ENCODE measurements at places on chromosomes 4 and X.

DNA sequence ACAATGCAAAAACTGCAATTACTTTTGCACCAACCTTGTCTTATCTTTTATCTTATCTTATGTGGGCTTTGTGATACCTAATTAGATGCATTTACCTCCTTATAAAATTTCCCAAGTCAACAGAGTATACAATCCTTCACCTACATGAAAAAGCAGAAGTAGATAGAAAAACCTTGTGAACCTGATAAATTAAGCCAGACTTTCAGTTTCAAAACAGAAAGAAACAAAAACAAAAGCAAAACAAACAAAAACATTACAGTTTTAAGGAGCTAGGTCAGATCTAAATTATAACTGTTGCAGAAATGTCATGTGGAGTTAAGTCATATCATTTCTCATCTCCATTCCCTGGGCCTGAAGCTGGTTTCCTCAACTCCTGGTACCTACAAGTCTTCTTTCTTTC lies 24.9 kb upstream of the CXXC4 start:
- H3K27ac ChIP-seq: no peak overlapping the region
- no peak overlapping the region for H3K4me3 ChIP-seq
- H3K4me1 ChIP-seq: no peaks in the 10 kb centered on the region

DNA sequence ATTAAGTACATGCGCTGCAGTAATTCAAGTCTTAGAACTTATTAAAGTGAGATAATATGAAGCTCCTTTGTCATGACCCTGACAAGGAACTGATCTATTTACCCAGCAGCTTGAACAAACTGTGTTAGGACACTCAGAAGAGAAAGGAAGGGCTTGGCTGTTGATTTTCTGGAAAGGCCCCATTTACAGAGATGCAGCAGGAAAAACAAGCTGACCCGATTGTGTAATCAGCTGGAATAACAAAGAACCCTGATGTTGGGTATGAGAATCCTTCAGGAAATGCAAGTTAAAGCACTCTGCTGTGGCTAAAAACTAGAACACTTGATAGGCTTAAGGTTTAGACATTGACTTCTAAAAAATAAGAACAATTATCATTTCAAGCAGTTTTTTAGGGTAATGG lies 64.8 kb downstream of the TBC1D9 start:
- H3K4me1 ChIP-seq: peaks cover 12% of the 10 kb centered on the region
- H3K27me3 ChIP-seq: no peaks in the 10 kb centered on the region
- DNase-seq: no peak

GRCh38 chr4:79395841-79396240 lies 12.2 kb downstream of the GK2 start:
- H3K4me1 ChIP-seq: no peaks in the 10 kb centered on the region
- no peak for DNase-seq
- H3K27ac ChIP-seq: no peak overlapping the region
- H3K27me3 ChIP-seq: no peaks in the 10 kb centered on the region
- H3K36me3 ChIP-seq: no peaks in the 10 kb centered on the region
- H3K4me3 ChIP-seq: no peak overlapping the region

DNA sequence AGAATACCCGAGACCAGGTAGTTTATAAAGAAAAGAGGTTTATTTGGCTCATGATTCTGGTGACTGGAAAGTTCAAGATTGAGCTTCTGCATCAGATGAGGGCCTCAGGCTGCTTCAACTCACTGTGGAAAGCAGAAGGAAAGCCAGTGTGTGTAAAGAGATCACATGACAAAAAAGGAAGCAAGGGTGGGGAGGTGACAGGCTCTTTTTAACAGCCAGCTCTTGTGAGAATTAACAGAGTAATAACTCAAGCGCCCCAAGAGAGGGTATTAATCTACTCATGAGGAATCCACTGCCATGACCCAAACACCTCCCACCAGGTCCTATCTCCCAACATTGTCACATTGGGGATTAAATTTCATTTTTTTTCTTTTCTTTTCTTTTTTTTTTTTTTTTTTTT lies 6.3 kb upstream of the YIPF6 start:
- DNase-seq: no peak
- no peaks in the 10 kb centered on the region for H3K36me3 ChIP-seq
- H3K27me3 ChIP-seq: no peaks in the 10 kb centered on the region
- H3K27ac ChIP-seq: no peak overlapping the region
- no peaks in the 10 kb centered on the region for H3K4me1 ChIP-seq

- H3K27me3 ChIP-seq: no peaks in the 10 kb centered on the region
- no peaks in the 10 kb centered on the region for H3K36me3 ChIP-seq
These were observed 2464.6 kb downstream of the PCDH7 start for GRCh38 chr4:33184657-33185290.

- H3K36me3 ChIP-seq: no peaks in the 10 kb centered on the region
- no peak overlapping the region for H3K4me3 ChIP-seq
- no peaks in the 10 kb centered on the region for H3K27me3 ChIP-seq
- H3K27ac ChIP-seq: no peak overlapping the region
These were observed 63.0 kb upstream of the MND1 start for GRCh38 chr4:153281476-153281875.

DNA sequence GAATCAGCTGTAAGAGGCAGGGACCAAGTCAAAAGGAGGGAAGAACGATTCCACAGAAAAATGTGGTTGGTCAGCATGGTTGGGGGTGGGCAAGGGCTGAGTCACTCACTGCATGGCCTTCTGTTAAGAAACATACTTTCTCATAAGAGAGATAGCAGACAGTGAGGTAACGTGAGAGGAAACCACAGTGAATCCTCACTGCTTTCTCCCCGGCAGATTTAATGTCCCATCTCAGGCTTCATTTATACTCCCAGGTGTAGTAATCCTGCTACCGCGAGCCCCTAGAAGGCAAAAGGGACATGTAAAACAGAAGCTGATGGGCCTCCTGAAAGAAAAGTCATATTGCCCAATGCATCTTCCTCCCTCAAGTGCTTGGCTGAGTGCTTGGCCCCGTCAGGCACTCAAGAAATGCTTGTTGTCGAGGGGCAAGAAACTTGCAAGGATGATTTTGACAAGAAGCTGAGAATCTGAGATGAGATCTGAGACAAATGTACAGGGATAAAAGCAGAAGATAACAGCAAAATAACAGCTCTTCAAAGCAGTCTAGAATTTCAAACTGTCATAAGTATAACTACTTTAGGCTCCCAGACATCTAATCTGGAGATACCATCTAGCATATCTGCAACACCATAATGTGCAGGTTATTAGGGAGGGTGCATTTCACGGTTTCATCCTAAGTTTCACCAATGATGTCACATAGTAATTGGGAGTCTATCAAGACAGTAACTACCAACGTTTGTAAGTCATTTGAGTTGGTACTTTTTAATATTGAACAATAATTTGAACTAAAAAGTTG lies 40.2 kb downstream of the SH3KBP1 start:
- no peak overlapping the region for H3K4me3 ChIP-seq
- H3K27ac ChIP-seq: no peak overlapping the region
- no peaks in the 10 kb centered on the region for H3K4me1 ChIP-seq
- peak; percentile 59 for DNase-seq

GRCh38 chrX:6852869-6853268 lies 294.6 kb upstream of the STS start:
- no peaks in the 10 kb centered on the region for H3K4me1 ChIP-seq
- DNase-seq: no peak
- no peaks in the 10 kb centered on the region for H3K36me3 ChIP-seq
- no peak overlapping the region for H3K4me3 ChIP-seq

- H3K4me3 ChIP-seq: no peak overlapping the region
- H3K27me3 ChIP-seq: no peaks in the 10 kb centered on the region
- no peaks in the 10 kb centered on the region for H3K36me3 ChIP-seq
- no peak overlapping the region for H3K27ac ChIP-seq
- DNase-seq: no peak
These were observed 13.9 kb downstream of the TMEM165 start for GRCh38 chr4:55409468-55410171.

Measured in ovary (tissue), 10 donors.